ENCODE measurements at places on chromosomes 13 and 19.

- no peak for DNase-seq
Observed at GRCh38 chr13:26562512-26562890, 5.0 kb downstream of the WASF3 start.

DNA sequence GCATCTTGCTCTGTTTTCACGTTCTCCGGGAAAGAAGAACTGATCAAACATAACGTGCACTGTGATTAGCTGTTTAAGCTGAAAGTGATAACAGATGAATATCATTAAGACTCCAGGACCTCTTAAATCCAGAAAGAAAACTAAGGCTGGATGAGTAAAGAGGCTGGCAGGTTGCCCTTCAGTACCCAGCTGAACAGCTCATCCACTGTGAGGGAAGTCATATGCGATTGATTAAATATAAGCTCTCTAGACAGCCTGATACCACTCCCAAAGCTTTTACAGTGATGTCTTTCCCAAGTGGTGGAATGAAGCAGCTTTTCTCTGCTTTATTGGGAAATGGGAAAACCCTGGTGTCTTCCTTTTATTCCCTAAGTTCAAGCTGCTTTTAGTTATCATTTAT, 116.9 kb downstream of the EFNB2 start:
- DNase-seq = peak; percentile 49

- DNase-seq = no peak
Observed at GRCh38 chr19:28936001-28936400, 276.9 kb downstream of the UQCRFS1 start.

- no peak for DNase-seq
Observed at GRCh38 chr19:49427855-49428546, 2.8 kb downstream of the GFY start.

GRCh38 chr19:13707915-13708314, 56.4 kb upstream of the MRI1 start:
- DNase-seq = no peak

DNA sequence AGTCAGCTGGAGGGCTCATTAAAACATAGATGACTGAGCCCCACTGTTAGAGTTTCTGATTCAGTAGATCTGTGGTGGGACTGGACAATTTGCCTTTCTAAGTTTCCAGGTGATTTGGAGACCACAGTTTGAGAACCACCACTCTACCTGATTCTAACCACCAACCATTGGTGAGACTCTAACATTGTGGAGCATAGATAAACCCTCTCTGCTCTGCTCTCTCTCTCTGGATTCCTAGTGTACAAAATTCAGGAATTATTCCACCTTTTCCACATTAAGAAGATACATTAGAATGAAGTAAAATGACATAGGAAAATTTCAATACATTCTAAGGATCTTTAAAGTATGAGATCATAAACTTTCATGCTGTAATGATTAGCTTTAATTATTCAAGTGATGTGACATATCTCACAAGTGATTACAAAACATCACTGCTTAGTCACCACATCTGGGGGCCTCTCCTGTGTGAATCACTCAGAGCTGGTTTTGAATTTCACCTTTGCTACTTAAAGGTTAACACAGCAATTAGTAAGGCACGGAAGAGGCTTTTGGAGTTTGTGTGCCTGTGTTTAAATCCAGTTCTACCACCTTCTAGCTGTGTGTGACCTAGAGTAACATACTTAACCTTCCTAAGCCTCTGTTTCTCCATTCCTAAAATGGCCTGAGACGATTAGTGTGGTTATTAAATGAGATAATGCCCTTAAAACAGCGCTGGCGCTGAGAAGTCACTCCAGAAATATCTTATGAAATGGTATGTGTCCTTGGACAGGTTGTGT, 78.5 kb upstream of the NBEA start:
- peak; percentile 7 for DNase-seq

- no peak for DNase-seq
Observed at GRCh38 chr19:30253581-30253996, 118.6 kb upstream of the ZNF536 start.

GRCh38 chr13:55553701-55554100, 1587.0 kb upstream of the PRR20A start:
- no peak for DNase-seq

GRCh38 chr13:49225223-49226042, 5.3 kb downstream of the MLNR start:
- DNase-seq = no peak

- no peak for DNase-seq
Observed at GRCh38 chr19:18329035-18329376, 6.1 kb upstream of the LSM4 start.

Data from HCEC 1CT (cell line).